Choroid plexus epithelial cell (primary cell): ENCODE measurements at places on chromosomes 7 and 10.
A peak's percentile ranks its signal among the peaks of the same experiment; 100 is the strongest.

GRCh38 chr10:14909101-14909500 is 30.4 kb downstream of the SUV39H2 start:
- DNase-seq = no peak

GRCh38 chr7:78389022-78389421 is 590.4 kb downstream of the PHTF2 start:
- no peak for DNase-seq

DNA sequence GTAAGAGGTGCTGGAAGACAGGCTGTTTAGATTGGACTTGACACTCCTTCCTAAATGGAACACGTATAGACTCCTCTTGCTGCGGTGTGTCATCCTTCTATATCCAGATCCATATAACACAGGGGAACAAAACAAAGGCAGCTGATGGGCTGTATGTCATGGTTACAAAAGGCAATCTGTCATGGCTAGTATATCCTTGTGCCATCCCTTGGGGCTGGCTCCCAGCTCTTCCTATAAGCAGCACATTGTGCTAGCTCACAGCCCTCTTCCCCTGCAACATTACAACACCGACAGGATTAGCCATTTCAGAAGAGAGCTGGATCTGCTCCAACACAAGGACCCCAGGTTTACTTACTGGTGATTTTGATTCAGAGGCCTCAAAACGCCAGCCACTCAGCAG is 15.3 kb downstream of the LIPK start:
- DNase-seq = no peak

- no peak for DNase-seq
Measured at GRCh38 chr7:9328296-9328695, 894.9 kb downstream of the NXPH1 start.

DNA sequence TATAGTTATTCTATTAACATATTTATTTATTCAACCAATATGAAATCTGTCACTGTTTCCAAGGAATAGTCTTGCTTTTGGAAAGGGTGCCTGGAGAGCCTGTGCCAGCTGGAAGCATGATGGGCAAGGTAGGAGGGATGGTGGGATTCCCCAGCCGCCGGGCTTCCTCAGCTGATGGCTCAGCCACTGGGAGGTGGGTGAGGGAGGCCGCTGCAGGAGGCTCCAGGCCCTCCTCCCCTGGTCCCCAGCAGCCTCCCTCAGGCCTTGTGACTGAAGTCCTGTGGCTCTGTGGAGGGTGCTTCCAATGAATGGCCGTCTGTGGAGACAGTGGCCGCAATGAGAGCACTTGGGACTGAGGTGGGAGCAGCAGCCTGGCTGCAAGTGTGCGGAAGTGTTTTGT is 27.0 kb downstream of the SPAG6 start:
- DNase-seq = no peak

DNA sequence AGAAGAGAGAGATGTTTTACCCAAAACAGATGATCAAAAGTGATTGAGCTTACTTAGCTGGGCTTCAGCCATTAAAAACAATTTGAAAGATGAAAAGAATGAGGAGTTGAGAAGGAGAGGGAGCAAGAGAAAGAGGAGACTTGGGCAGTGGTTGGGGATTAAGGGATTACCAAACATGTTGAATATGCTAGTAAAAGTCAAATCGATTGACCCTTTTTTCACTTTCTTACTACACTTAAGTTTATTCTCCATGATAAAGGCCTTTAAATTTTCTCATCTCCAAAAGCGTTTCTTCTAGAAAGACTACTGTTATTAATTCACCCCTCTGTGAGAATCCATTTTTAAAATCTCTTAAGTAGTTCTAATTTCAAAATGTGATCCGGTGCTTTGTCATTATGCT is 1254.0 kb upstream of the PHF14 start:
- no peak for DNase-seq

GRCh38 chr10:61283481-61284221 is 169.5 kb downstream of the TMEM26 start:
- peak; percentile 13 for DNase-seq

DNA sequence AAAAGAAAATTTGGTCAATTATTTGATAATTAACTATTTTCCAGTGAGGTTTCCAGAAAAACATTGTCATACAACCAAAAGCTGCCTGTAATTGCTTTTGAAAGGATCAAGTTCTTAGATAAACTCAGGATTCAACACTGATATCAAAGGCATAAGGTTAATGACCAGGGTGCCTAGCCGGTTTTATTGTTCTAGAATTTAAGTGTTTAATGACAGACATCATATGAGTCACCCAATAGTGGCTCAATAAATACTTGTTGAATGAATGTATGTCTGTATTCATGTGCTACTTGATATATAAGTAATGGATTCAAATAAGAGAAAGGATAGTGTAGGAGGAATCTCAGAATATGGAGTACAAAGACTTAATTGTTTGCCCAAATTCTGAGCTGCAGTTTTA is 196.1 kb upstream of the LRGUK start:
- no peak for DNase-seq

DNA sequence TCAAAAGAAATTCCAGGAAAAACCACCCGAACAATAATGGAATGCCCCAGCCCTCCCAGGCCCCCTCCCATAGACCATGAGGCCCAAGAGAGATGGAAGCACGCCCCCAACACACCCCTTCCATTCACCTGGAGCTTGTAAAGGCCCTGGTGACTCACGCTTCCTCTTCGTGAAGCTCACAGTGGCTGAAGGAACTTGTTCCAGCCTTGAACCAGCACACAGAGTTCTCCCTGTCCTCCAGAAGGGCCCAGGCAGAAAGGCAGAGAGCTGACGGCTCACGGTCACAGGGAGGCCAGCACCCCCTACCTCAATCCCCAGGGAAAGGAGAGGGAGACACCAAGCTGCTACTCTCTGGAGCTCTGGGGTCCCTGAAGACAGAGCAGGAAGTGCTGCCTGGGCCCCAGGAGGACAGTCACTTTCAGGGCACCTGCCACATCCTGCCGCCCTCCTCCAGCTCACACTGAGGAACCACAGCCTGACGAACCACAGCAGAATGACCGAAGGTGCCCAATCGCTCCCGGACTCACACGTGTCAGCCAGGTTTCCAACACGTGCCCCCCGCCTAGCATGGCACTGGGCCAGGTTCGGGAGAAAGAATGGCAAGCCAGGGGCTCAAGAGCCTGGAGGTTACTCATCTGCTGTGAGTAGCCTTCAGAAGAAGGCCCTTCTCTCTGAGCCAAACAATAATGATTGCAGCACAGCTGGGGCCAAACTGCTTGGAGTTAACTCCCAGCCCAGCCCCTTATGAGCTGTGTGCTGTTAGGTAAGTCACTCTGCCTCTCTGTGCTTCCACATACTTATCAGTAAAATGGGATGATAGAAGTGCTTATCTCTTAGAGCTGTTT is 52.8 kb downstream of the DLG5 start:
- DNase-seq = peak; percentile 63

GRCh38 chr10:6018422-6018821 is 41.1 kb upstream of the IL15RA start:
- DNase-seq = peak; percentile 14

GRCh38 chr7:140196361-140197217 is 19.8 kb upstream of the KDM7A start:
- peak; percentile 83 for DNase-seq

- DNase-seq = no peak
Measured at GRCh38 chr10:102713539-102713813, 721 bp downstream of the ARL3 start.

- DNase-seq = peak; percentile 83
Measured at GRCh38 chr7:135801045-135801693, 52.6 kb upstream of the FAM180A start.

- peak; percentile 26 for DNase-seq
Measured at GRCh38 chr7:156650042-156650441, 9.5 kb downstream of the RNF32 start.

DNA sequence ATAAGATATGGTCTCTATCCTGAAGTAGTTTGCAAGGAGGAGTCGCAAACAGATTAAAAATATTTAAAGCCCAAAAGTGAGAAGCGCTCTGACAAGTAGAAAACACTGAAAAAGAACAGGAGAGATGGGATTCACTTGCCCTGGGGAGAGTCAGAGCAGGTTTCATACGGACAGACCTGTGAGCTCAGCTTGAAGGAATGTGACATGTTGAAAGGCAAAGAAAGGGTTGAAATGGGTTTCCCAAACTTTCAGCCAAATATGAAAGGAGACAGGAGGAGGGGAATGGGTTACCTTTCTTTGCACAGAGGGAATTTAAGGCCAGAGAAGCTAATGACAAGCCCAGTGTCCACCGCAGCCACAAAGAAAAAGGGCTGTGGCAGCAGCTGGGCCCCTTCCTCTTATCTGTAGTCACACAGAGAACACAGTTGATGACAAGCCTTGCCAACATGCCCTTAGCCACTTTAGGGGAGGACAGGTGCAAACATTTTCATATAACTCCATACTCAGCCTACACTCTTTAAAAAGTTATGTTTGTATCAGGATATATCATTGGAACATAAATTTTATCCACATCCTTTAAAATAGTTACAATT is 14.9 kb downstream of the HOXA1 start:
- DNase-seq = no peak

DNA sequence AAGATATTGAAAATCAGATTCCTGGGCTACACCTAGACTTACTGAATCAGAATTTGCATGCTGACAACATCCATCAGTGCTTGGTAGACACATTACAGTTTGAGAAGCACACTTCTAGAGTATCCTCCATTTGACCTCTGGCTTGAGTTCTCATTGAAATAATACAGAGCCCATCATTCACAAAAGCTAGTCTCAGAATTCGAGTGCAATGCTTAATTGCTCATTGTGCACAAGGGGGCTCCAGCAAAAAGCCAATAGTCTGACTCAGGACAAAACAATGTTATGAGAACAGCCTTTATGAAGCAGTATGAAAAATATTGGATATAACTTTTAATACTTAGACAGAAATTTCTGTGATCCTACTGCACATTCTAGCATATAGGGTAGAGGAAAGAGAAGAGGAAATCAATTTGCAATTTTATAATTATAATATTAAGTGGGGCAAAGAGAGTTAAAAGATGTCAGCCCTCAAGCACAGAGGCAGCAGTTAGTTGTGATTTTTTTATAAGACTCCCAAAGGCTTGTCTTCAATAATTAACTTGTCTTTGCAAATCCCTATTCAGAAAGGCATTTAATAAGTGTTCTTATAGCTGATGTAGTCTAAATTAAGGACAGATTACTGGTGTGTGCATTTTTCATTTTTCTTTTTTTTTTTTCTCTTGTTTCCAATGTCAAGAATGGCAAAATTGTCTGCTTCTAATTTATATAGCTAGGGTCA is 105.8 kb upstream of the ANK3 start:
- DNase-seq = peak; percentile 68

GRCh38 chr10:51214207-51215196 is 140.2 kb downstream of the PRKG1 start:
- DNase-seq = no peak
